ENCODE measurements at places on chromosomes 7 and 10. TPM values are rescaled to one million over a fixed set of nuclear protein-coding genes. Genes with fewer than 3 reads are reported as not detected.

The PLOD3 gene
- total RNA-seq = 23.3 TPM

The SLC13A1 gene
- not detected for total RNA-seq

The HPSE2 gene
- 1.0 TPM for total RNA-seq

The GBX1 gene
- total RNA-seq = not detected

The SNX10 gene
- total RNA-seq = 0.87 TPM

DNA sequence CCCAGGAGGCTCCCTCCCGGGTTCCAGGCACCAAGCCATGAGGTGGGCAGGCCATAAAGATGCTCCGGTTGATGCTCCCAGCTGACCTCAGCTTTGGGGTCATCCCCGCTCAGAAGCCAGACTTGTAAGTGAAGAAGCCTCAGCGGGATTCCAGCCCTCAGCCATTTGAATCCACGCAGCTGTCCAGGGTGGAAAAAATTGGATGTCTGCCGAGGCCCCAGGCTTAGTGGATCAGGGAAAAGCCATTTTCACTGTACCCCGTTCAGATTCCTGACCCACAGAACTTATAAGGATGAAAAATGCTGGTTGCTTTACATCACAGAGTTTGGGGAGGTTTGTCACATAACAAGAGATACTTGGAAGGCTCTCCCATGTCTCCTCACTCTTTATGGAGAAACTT is 49.2 kb upstream of the CPN1 start:
- H3K4me1 ChIP-seq = no peaks in the 10 kb centered on the region
- no peaks in the 10 kb centered on the region for H3K27me3 ChIP-seq
- no peaks in the 10 kb centered on the region for H3K36me3 ChIP-seq
- H3K27ac ChIP-seq = no peak overlapping the region

DNA sequence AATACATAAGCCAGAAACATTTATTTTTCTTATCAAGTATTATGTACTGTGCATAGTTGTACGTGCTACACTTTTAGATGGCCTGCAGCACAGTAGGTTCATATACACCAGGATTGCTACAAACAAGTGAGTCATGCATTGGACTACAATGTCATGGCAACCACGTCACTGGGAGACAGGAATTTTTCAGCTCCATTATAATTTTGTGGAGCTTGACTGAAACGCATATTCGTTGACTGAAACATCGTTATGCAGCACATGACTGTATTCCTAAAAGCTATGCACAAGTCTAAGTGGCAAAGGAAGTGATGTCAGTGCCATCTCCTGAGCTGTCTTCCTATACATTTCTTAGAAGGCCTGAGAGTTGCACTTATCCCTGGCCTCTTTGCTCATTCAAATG is 871.8 kb downstream of the IPMK start:
- H3K4me3 ChIP-seq = no peak overlapping the region
- H3K27me3 ChIP-seq = no peaks in the 10 kb centered on the region
- DNase-seq = no peak
- H3K27ac ChIP-seq = no peak overlapping the region

- no peak overlapping the region for H3K27ac ChIP-seq
- H3K36me3 ChIP-seq = no peaks in the 10 kb centered on the region
- H3K4me3 ChIP-seq = no peak overlapping the region
- H3K27me3 ChIP-seq = no peaks in the 10 kb centered on the region
- no peak for DNase-seq
- no peaks in the 10 kb centered on the region for H3K4me1 ChIP-seq
These were observed 81.3 kb downstream of the RAPGEF5 start for GRCh38 chr7:22275661-22276060.

- no peak overlapping the region for H3K4me3 ChIP-seq
- no peak overlapping the region for H3K27ac ChIP-seq
- no peak for DNase-seq
- no peaks in the 10 kb centered on the region for H3K27me3 ChIP-seq
- H3K36me3 ChIP-seq = no peaks in the 10 kb centered on the region
These were observed 185.3 kb upstream of the PCLO start for GRCh38 chr7:83347945-83348444.

- DNase-seq = no peak
- no peak overlapping the region for H3K4me3 ChIP-seq
- no peaks in the 10 kb centered on the region for H3K36me3 ChIP-seq
- H3K27ac ChIP-seq = no peak overlapping the region
- H3K27me3 ChIP-seq = no peaks in the 10 kb centered on the region
These were observed 218.3 kb downstream of the JAZF1 start for GRCh38 chr7:27962273-27962672.

- H3K27ac ChIP-seq = no peak overlapping the region
- H3K27me3 ChIP-seq = no peaks in the 10 kb centered on the region
- DNase-seq = no peak
- H3K4me1 ChIP-seq = no peaks in the 10 kb centered on the region
- no peak overlapping the region for H3K4me3 ChIP-seq
- H3K36me3 ChIP-seq = no peaks in the 10 kb centered on the region
These were observed 187.9 kb downstream of the GATA3 start for GRCh38 chr10:8242295-8242872.

GRCh38 chr7:80263333-80263732 is 128.7 kb downstream of the GNAI1 start:
- DNase-seq = no peak
- H3K27me3 ChIP-seq = no peaks in the 10 kb centered on the region
- no peaks in the 10 kb centered on the region for H3K36me3 ChIP-seq
- H3K27ac ChIP-seq = no peak overlapping the region
- H3K4me1 ChIP-seq = no peaks in the 10 kb centered on the region

- peaks cover 32% of the 10 kb centered on the region for H3K4me1 ChIP-seq
- H3K4me3 ChIP-seq = peak overlapping the region; percentile 85
- DNase-seq = no peak
- peak overlapping the region; percentile 92 for H3K27ac ChIP-seq
- no peaks in the 10 kb centered on the region for H3K27me3 ChIP-seq
These were observed 1.0 kb downstream of the OSBPL3 start for GRCh38 chr7:24978843-24979469.

DNA sequence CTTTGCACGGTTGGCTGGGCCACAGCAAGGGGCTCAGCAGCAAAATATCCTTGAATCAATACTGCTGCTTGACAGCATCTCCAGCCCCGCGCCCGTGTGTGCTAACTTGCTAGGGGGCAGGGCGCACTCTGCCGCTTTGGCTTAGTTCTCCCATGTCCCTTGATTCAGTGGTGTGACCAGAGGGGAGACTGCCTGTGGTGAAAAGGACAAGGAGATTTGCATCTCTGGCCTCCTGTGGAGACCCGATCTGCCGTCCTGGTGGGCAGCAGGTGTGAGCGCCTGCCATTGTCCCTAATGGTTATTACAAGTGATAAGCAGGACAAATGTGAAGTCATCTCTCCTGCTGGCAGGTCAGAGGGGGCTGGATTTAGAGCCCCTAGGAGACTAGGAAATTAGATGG is 500.2 kb upstream of the GALNT17 start:
- no peak for DNase-seq
- H3K27ac ChIP-seq = no peak overlapping the region
- H3K36me3 ChIP-seq = no peaks in the 10 kb centered on the region
- peaks cover 3% of the 10 kb centered on the region for H3K4me1 ChIP-seq

- H3K36me3 ChIP-seq = no peaks in the 10 kb centered on the region
- no peak overlapping the region for H3K27ac ChIP-seq
- peaks cover 49% of the 10 kb centered on the region for H3K4me1 ChIP-seq
- no peak for DNase-seq
These were observed 291.3 kb downstream of the PTEN start for GRCh38 chr10:88154596-88155250.

GRCh38 chr7:112421666-112422486 is 28.4 kb upstream of the IFRD1 start:
- peaks cover 35% of the 10 kb centered on the region for H3K4me1 ChIP-seq
- no peaks in the 10 kb centered on the region for H3K36me3 ChIP-seq
- H3K4me3 ChIP-seq = no peak overlapping the region
- no peaks in the 10 kb centered on the region for H3K27me3 ChIP-seq
- no peak overlapping the region for H3K27ac ChIP-seq

GRCh38 chr7:22430457-22430856 is 69.5 kb downstream of the STEAP1B start:
- H3K27ac ChIP-seq = peak overlapping the region; percentile 12
- no peak overlapping the region for H3K4me3 ChIP-seq
- no peaks in the 10 kb centered on the region for H3K36me3 ChIP-seq
- no peak for DNase-seq
- no peaks in the 10 kb centered on the region for H3K27me3 ChIP-seq
- peaks cover 5% of the 10 kb centered on the region for H3K4me1 ChIP-seq

- no peak overlapping the region for H3K4me3 ChIP-seq
- no peaks in the 10 kb centered on the region for H3K36me3 ChIP-seq
- H3K27ac ChIP-seq = peak overlapping the region; percentile 63
- no peaks in the 10 kb centered on the region for H3K27me3 ChIP-seq
- H3K4me1 ChIP-seq = peaks cover 18% of the 10 kb centered on the region
These were observed 425.8 kb upstream of the CELF2 start for GRCh38 chr10:10591715-10592341.
